Ovary (tissue), 10 donors: ENCODE measurements at places on chromosomes 1 and 21. TPM values are rescaled to one million over a fixed set of nuclear protein-coding genes. Genes with fewer than 3 reads are reported as not detected.

Gene MAP10
- total RNA-seq, result 4.0 TPM

Gene RUSC1
- 55.6 TPM for total RNA-seq

Gene NES
- 32.9 TPM for total RNA-seq

Gene MARK1
- 4.2 TPM for total RNA-seq

Gene TDRD10
- total RNA-seq, result 3.1 TPM

Gene SLC16A4
- 31.7 TPM for total RNA-seq

Gene KRTAP15-1
- not detected for total RNA-seq

Gene FNDC5
- total RNA-seq, result 5.4 TPM

Gene IL20
- 2.6 TPM for total RNA-seq

Gene GJA9
- total RNA-seq, result not detected

Gene RASSF5
- total RNA-seq, result 6.3 TPM

Gene SLC5A9
- total RNA-seq, result 0.69 TPM

Gene SETD4
- 12.6 TPM for total RNA-seq

- no peak for DNase-seq
Observed at GRCh38 chr21:39232861-39233291, 49.6 kb upstream of the PSMG1 start.

DNA sequence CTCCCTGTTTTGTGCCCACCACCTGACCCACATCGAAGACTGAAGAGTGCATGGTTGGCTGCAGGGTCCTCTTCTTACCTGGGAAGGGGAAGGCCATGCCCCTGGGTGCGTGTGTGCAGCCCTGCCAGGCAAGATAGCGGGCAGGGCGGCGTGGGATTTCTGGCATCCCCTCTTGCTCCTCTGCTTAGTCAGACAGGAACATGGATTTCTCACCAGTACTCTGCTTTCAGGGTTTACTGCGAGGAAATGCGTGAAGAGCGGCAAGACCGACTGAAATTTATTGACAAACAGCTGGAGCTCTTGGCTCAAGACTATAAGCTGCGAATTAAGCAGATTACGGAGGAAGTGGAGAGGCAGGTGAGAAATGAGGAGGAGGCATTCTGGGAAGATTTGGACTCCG is 15.5 kb upstream of the MIIP start:
- DNase-seq, result no peak

GRCh38 chr1:229271448-229272159 is 693 bp downstream of the RAB4A start:
- no peak for DNase-seq

DNA sequence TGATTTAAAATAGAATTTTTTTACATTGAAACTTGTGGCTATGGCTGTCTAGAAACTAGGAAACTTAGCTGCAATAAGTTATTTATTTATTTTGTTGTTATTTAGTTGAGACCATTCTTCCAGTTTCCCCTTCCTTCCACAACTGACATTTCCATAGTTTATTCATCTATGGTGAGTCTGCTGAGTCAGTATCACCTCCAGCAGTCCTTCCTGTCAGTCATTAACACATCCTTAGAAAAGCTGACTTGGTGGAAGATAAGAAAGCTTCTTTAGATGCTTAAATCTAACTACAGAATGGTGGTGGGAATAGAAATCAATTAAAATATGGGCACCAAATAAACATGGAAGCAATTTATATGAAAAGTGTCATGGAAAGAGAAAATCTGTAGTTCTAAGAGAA is 714.0 kb downstream of the RWDD3 start:
- DNase-seq, result no peak

- DNase-seq, result peak; percentile 57
Observed at GRCh38 chr1:27332536-27333281, 9.1 kb upstream of the SYTL1 start.

DNA sequence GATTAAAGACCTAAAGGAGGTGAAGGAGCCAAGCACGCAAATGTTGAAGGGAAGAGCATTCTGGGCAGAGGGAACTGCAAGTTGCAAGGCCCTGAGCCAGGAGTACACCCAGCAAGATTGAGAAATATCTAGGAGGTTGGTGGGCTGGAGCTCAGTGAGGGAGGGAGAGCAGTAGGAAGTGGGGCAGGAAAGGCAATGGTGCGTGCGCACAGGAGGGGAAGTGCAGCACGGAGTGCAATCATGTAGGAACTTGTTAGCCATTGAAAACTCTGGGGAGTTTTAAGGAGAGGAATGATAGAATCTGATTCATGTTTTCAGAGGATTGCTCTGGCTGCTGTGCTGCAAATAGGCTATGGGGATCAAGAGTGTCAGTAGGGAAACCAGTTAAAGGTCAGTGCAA is 13.2 kb upstream of the IGSF3 start:
- no peak for DNase-seq

DNA sequence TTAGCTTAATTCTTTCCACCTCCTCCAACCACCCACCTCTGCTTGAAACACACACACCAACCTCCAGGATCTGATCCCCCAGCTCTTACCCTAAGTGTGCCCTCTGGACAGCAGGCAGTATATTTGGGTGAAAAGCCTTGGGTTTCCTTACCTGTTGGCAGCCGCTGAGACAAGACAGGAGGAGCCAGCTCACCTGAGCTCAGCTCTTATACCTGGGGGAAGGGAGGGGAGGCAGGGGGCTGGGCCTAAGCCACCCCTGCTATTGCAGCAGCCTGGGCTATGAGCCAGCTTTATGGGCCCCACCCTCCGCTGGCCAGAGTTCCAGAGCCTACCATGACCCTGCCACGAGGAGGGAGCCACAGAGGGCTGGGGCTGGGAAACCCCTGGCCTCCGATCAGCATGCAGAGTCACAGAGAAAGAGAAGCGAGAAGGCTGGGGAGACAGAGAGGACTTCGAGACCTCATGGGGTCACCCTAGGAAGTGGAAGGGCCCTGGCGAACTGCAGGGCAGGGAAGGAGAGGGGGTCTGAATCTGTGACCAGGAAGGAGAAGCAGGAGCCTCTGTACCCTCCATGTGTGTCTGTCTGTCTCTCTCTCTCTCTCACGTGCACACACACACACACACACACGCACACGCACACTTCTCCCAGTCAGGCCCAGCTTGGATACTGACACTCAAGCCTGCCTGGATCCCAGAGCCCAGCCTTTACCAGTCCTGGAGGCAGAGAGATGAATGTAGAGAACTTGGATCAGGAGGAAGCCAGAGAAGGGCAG is at the start of gene S100A14:
TSS of gene S100A14 (minus strand) at position 182 of the 773 bp plus-strand sequence. CDS start 467 bp downstream, outside the sequence.
- peak; percentile 63 for DNase-seq

DNA sequence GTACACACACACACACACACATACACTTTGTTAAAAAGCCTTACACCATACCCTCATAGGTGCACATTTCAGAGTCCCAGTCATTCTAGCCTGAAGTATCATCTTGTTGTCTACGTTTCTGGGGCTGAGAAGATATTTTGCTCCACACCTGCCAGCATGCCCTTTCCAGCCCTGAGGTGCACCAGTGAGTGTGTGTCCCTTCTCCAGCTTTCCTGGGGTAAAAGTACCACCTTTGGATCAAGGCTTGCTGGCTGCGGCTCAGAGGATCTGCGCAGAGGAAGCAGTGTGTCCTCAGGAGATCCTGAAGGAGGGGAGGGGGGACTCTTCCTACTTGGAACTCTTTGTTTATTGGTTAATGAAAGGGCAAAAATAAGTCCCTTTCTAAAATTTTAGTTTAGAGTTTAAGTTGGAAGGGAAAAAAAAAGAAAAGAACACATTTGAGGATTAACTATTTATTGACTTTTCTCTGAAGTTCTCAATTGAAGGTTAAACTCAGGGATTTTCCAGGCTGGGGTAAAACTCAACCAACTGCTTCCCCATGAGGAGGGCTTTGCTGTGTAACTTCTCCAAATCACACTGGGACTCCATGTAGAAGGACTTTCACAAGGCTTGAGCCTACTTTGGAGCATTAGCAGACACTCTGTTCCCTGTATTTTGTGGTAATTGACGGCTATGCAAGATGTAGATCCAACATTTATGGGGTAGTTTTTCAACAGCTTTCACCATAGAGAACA is 200.3 kb upstream of the SGIP1 start:
- no peak for DNase-seq

GRCh38 chr1:236638945-236639344 is 34.6 kb upstream of the HEATR1 start:
- DNase-seq, result no peak

- DNase-seq, result no peak
Observed at GRCh38 chr1:162919034-162919433, 58.1 kb upstream of the CCDC190 start.

- peak; percentile 79 for DNase-seq
Observed at GRCh38 chr1:226702957-226703831, 35.9 kb downstream of the ITPKB start.

DNA sequence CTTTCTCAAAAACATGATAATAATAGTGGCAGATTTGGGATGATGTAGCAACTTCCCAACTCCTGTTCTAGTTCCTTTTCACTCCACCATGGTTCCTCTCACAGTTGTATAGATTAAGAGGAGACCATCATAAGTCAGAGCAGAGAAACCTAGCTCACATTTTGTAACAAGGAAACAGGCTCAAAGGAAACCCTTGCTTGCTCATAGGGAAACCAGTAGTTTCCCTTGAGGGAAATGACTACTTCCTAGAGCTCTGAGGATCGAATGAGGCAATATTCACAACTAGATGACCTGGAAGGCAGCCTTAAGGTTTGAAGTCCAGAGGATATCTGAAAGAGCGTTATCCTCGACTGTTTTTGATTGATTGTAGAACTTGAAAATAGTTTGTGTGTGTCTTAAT is 76.1 kb upstream of the C8B start:
- no peak for DNase-seq

- no peak for DNase-seq
Observed at GRCh38 chr1:12424087-12424529, 193.9 kb downstream of the DHRS3 start.

- no peak for DNase-seq
Observed at GRCh38 chr1:186129758-186130157, 245.3 kb downstream of the TPR start.

GRCh38 chr1:211037095-211037494 is 96.9 kb downstream of the KCNH1 start:
- no peak for DNase-seq

DNA sequence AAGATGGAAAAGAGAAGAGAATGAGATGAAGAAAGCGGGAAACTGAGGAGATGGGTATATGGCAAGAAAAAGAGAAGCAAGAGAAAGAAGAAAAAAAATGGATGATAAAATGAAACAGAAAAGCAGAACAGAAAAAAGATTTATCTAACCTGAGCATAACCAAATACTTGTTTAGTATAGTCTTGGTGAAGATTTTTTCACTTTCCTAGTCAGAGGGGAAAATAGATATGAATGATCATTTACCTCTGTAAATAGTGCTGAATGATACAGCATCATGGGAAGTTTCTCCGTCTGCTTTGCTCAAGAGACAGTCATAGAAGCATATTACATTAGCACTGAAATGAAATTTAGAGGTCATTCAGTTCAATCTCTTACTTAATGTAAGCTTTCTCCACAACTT is 36.1 kb upstream of the PLPPR4 start:
- no peak for DNase-seq

- no peak for DNase-seq
Observed at GRCh38 chr1:61186753-61187152, 104.4 kb downstream of the NFIA start.

DNA sequence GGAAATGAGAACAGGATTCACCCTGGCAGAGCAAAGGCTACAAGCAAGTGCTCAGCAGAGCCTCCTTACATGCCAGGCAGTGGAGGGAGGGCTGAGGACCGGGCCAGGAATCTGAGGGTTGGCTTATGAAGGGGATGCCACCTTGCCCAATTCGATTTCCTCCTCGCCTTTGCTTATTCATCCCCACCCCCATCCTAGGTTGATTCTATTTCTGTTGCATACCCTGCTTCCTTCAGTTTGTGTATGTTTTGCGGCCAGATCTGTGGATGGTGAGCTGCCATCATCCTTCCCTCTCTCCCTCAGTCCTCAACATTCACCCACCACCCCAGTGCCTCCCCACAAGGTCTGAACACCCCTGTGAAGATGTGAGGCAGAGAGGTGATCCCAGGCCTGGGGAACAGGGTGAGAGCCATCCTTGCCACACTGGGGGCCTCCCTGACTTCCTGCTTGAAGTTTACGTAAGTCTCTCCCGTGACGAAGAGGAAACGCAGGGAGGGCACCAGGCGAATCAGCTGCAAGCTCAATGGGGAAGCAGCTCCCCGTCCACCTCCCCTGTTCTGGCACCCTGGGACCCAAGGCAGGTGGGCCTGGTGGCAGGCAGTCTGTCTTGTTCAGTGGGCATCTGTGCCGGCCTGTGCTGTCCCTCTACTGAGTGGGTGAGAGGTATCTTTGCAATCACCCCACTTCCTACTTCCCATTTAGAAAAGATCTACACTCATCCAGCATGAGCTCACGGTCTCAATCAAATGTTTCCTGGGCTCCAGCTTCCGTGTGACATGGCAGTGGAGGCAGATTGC is 50.6 kb upstream of the CNTN2 start:
- DNase-seq, result no peak

- no peak for DNase-seq
Observed at GRCh38 chr1:204409123-204409522, 2.5 kb downstream of the PPP1R15B start.

DNA sequence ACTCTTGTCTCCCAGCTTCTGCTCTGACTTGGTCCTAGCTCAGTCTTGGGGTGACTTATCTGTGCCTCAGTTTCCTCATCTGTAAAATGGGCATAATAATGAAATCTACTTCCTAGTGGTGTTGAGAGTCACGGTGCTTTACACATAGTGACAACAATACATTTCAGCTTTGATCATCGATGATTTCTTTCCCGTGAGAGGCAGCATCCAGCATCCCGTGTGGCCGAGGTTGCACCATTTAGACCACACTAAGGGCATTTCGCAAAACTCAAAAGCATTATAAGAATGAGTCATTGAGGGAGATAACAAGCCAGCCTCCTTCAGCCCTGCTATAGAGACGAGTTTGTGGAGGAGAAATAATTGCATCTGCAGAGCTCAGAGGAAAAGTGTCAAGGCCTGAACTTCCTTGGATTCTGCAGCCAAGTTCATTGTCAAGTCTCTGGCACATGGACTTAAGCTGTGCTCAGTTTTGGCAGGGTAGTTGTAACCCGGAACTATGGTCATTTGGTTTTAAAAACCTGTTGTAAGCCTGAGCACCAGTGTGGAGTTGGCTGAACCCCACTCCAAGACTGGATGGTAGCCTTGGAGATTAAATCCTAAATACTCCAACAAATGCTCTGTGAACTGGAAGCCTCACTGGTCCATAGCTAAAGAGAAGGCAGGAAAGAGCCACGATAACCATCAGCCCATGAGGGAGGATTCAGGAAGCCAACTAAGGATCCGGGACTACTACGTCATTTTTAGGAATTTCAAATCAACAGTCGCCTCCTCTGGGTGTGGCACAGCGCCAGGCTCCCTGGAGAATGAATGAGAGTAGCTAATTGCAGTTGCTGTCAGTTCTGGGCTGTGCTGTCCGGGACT is 64.2 kb downstream of the TCP10L start:
- DNase-seq, result peak; percentile 91

DNA sequence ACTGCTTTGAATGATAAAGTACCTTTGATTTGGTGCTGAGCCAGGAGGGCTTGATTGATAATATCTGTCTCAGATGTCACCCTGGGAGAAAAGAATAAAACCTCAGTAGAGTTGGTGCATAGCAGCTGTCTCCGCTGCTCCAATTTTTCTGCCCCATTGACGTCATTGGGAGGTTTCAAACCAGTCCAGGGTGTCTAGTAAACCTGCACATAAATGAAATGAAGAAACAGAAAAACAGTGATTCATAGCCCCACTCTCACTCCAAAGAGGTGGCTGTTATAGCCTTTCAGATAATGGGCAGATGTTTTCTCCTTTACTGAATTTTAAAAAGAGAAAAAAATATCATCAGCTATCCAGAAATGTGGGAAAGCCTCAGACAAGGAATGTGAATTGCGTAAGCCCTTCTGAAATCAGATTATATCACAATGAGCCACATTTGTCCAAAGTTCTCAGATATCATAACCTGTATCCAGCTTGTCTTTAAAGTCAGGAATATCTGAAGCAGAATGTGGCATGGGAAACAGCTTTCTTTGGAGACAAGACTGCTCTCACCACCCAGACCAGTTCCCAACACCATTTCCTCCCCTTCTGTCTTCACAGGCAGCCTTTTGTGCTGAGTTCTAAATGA is 351.3 kb upstream of the SGIP1 start:
- DNase-seq, result no peak
